Renal pelvis (tissue), 12 donors: ENCODE measurements at places on chromosomes 11 and 22. TPM values are rescaled to one million over a fixed set of nuclear protein-coding genes. Genes with fewer than 3 reads are reported as not detected.
A peak's percentile ranks its signal among the peaks of the same experiment; 100 is the strongest.

DNA sequence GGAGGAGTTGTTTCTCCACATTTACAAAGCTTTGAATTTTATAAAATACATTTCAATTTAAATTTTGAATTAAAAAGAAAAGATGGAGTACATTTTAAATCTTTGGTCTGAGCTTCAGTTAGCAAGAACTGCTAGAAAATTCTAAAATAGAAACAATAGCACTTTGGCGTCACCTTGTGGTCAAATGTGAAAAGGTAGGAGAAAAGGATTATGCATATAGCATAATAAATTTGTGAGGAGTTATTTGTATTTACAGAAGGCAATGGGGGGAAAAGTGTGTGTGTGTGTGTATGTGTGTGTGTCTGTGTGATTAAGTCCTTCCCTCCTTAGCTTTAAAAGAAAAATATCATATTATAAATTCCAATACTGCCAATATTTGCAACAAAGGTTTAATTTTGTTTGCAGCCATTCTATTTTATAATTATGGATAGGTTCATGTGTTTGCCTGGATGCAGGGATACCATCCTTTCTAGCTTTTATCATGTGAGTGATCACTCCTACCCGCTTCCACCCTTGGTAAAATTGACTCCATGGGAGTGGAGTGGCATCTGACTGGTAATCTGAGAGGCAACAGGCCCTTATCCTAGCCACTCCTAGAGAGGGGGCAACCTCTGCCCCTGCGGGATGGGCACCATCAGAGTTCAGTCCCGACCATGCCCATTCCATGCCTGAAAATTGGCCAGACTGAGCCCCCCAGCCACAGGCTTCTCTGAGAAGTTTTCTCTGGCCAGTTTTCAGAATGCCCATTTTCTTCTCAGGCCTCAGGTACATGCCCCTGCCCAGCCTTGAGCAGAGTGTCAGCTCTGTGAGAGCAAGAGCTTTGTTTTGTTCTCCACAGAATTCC is 13.6 kb upstream of the LGR4 start:
- no peak for DNase-seq

GRCh38 chr22:42080287-42080686 is 787 bp downstream of the SMDT1 start:
- DNase-seq = peak; percentile 42

- peak; percentile 69 for DNase-seq
Observed at GRCh38 chr11:17389211-17389956, 925 bp upstream of the KCNJ11 start.

The GNAZ gene
- polyA plus RNA-seq = 6.9 TPM

- DNase-seq = no peak
Observed at GRCh38 chr22:25119609-25120008, 80.0 kb upstream of the CRYBB3 start.

The SLC29A2 gene
- 27.8 TPM for polyA plus RNA-seq

- no peak for DNase-seq
Observed at GRCh38 chr11:121464352-121464946, 11.7 kb upstream of the SORL1-AS1 start.
